ENCODE measurements at places on chromosomes 7 and 10.
A peak's percentile ranks its signal among the peaks of the same experiment; 100 is the strongest.

DNA sequence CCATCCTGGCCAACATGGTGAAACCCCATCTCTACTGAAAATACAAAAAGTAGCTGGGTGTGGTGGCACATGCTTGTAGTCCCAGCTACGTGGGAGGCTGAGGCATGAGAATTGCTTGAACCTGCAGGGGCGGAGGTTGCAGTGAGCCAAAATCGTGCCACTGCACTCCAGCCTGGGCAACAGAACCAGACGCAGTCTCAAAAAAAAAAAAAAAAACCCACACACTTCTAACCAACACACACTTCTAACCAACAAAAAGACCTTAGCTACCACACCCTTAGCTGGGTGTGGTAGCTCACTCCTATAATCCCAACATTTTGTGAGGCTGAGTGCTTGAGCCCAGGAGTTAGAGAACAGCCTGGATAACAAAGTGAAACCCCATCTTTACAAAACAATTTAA lies 33.9 kb upstream of the SPOCK2 start:
- DNase-seq, result no peak

DNA sequence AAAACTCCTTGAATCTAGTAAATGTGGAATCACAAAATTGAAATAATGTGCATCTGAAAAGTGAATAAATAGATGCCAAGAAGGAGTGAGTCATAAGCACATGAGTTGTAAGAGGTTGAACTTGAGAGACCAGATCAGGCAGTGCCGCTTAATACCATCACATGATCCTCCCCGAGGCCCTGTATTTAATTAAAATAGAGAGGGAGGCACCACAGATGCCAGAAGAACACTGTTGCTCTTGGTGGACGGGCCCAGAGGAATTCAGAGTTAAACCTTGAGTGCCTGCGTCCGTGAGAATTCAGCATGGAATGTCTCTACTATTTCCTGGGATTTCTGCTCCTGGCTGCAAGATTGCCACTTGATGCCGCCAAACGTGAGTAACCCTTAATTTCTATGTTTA lies at the start of gene GPNMB:
TSS of gene GPNMB (plus strand) at position 221 of the 400 bp plus-strand sequence. CDS start at position 304, 83 bp downstream.
- DNase-seq, result no peak

DNA sequence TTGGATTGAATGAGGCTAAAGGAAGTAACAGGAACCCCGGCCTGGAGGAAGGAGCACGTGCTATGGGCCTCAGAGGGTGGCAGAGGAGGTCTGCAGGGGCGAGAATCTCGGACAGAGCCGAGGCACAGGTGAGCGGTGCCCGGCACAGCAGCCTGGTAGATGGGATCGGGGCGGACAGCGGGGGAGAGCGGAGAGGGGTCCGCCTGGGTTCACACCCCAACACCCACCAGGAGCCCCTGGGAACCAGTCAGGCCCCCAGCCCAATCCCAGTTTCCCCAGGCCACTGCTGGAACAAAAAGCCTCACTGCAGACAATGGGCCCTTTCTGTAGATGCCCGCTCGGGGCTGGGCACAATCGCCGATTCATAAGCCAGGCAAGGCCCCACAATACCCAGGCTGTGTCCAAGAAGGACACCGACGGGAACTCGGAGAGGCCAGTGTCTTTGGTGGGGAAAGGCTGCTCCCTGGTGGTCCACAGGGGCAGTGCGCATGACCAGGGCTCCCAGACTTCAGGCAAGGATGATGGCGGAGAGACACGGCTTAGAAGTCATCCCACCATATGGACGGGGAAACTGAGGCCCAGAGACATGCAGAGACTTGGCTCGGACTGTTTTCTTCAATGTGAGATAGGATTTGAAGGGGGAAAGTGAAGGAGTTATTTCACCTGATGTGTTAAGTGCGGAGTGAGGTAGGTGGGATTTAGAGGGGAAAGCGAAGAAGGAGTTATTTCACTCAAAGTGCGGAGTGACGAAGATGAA lies 106.9 kb upstream of the GPR26 start:
- peak; percentile 15 for DNase-seq

DNA sequence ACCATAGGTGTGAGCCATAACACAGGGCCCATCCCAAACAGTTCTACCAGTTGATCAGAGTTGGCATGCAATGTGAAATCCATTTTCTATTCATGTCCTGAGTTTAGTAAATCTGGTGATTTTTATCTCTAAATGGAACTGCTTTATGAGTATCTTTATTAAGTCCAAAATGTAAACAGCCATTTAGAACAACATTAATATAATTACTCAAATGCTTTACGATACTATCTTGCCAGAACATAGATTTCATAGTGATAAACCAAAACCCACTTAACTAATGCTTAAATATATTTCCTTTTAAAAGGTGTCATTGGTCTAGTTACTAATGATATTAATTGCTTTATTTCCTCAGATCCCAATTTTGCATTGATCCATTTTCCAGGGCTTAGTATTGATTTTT lies 80.7 kb downstream of the PLCE1 start:
- no peak for DNase-seq

DNA sequence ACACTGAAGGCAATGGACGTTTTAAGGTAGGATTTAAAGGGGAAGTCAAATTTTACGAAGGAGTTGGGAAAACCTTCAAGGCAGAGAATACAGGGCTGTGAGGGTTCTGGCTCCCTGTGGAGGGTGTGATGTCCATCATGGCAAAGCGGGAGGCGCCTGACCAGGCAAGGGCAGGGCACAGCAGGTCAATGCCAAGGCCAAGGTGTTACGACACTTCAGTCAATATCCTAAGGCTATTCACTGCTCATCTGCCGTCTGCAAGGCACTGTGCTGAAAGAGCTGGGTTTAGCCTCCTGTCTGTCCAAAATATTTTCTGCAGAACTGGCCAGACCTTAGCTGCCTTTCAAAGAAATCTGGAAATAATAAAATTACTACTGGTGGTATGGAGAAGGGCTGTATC lies 297.9 kb upstream of the MGMT start:
- no peak for DNase-seq

- peak; percentile 14 for DNase-seq
These were observed 15.9 kb downstream of the LAMB4 start for GRCh38 chr7:108114117-108114841.

GRCh38 chr10:47023237-47024045 lies 112.2 kb downstream of the PTPN20 start:
- no peak for DNase-seq

DNA sequence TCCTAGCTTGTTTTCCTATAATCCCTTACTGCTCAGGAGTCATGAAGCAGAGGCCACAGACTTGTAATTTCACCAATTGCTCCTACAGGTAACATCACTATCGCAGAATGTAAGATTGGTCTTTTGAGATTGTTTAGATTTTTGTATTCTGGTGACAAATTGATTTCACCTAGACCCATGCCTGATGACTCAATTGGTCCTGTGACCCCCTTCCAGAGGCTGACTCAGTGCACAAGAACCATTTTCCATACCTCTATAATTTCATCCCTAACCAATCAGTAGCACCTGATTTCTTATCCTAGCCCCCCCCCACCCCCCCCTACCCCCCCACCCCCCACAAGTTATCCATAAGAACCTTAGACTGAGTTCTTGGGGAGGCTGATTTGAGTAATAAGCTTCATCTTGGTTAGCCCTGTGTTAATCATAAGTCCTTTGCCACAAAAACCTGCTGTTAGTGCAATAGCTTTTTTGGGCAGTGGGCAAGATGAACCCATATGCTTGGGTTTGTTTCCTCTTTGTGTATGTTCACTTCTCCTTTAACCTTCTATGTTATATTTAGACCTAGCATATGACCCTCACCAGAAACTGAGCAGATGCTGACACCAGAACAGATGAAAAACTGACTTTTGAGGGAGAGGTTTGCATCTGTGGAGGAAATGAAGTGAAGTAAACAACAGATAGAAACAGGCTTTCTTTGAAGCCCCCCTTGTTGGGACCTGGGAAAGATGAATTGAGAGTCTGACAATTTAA lies 187.1 kb downstream of the KIF20B start:
- DNase-seq, result no peak

- no peak for DNase-seq
These were observed 50.2 kb downstream of the EEPD1 start for GRCh38 chr7:36203071-36203790.

DNA sequence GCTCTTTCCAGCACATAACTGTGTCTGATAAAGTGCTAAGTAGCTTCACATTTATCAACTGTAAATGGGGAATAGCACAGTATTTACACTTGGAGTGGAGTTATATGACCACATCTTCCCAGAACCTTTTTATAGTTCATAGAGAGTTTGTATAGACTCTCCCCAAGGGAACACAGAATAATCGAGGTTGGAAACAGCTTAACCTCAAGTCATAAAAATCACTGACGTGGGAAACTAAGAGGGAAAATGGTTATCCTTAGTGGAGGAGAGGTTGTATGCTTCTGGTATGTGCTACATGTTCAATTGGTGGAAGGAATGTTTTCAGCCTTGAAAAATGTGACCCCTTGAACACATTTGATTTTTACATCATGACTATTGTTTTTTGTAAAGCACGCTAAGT lies 167.9 kb upstream of the KIAA1217 start:
- no peak for DNase-seq

DNA sequence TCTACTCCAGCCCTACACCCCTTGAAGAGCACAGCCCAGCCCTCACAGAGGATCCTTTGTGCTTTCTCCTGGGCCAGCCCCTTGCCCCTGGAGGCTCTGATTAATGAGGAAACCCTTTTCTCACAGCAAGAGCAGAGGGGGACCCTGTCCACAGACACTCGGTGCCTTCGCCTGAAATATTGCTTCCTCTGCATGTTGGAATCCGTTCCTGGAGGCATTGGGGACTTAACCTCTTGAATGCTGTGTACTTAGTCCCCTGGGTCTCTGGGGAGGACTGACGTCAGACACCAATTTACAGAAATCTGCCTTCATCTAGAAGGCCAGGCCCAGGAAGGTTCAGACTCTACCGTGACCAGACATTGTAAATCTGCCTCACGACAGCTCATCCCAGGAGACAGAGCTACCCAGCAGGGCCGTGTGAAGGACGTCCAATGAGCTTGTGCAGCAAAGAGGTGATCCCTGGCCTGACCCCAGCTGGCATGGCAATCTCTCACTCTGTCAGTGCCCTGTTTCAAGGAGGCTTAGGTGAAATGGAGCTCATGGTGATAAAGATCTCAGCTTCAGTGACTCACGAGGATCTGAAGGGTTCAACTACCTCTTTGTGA lies 8.1 kb upstream of the TMEM72 start:
- DNase-seq, result peak; percentile 12

GRCh38 chr10:61941202-61941681 lies 39.7 kb downstream of the ARID5B start:
- no peak for DNase-seq

- DNase-seq, result no peak
These were observed 6.6 kb downstream of the TRIM8 start for GRCh38 chr10:102650655-102651454.

DNA sequence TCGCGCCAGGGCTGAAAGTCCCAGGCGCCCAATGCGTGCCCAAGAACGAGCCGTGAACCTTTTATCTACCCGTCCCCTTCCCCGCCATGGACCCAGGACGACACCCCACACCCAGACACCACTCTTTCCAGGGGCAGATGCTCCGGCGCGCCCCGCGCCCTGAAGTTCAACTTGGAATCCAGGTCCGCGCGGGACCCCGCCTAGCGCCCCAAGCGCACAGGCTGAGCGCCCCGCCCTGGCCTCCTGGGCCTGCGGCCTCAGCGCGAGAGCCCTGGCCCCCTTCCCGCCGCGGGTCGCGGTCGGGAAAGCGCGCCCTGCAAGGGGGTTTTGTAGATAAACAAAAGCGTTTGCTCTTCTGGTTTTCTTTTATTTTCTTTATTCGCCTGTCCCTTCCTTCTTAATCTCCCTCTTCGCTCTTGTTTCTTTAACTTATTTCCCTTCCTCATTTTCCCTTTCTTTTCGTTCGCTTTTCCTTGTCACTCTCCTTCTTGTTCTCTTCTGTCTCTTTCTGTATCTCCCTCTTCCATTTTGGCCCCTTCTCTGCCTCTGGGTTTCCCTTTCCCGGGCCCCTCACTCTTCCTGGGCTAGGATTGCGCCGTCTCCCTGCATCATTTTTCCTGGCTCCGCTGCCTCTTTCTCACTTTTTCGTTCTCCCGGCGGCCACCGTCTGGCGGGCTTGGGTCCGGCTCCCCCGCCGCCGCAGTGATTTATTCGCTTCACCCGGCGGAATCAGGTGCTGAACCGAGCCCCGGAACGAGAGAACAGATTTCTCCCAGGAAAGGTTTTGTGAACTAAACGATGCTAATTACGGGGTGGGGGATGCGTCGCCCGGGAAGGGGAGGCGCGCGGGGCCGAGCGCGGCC lies 15.3 kb upstream of the PAX2 start:
- DNase-seq, result no peak

DNA sequence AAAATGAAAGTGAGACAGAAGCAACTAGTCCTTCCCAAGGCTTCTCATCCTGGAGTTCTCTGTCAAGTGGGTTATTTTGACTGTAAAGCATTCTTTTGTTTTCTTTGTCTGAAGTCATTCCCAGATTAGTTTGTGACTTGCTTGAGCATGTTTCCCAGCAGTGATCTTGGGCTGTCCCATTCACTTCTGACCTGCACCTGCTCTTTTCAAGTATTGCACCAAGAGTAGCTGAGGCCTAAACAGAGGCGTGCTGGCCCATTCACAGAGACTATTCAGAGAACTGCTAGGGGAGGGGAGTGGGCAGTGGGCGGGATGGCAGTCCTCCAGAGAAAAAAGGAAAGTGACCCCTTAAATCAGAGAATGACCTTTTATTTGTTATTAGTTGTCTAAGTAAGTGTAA lies 61.3 kb downstream of the CACNA2D1 start:
- no peak for DNase-seq

DNA sequence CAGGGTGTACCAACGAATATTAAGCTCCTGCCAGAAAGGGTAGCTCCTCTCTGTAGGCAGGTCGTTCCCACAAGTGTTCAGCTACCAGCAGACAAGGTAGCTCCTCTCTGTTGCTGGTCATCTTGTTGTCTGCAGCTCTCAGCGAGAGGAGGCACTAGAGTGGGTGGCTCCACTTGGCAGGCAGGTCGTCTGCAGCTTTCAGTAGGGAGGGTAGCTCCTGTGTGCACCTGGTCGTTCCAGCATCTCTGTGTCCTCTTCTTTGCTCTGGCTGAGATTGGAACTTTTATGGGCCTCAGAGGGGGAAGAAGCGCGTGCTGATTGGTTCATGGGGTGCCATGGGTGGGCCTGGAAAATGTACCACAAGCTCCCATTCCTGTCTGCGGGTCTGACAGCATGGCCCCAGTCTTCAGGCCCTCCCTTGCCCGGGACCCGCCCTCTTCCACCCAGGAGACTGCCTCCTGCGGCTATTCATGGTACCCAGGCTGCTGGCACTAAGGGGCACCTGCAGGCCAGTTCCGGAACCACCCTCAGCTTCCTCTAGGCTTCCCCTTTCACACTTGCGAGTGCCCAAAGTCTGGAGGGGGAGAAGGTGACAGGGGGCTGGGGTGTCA lies 63.9 kb upstream of the CACNA2D1 start:
- no peak for DNase-seq

DNA sequence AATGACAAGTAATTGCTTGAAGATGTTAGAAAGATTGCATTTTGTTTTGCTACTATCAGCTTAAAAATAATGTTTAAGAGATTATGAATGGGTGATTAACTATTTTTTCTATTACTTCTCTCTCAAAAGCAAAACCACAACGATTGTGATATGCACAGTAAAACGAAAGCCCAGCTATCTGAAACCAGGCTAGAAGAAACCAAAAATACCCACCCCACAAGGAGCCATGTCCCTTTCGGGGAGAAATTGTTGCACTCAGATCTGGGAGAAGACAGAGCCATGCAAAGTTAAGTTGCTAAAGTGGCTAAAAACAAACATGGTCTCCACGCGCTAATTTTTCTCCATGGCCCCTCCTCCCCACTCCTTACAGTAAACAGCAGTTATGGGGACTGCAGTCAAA lies 173.6 kb downstream of the RPS24 start:
- DNase-seq, result no peak

- DNase-seq, result no peak
These were observed 49.8 kb upstream of the PDZD8 start for GRCh38 chr10:117424883-117425649.
